ENCODE measurements at places on chromosomes 13 and 19.
A peak's percentile ranks its signal among the peaks of the same experiment; 100 is the strongest.

DNA sequence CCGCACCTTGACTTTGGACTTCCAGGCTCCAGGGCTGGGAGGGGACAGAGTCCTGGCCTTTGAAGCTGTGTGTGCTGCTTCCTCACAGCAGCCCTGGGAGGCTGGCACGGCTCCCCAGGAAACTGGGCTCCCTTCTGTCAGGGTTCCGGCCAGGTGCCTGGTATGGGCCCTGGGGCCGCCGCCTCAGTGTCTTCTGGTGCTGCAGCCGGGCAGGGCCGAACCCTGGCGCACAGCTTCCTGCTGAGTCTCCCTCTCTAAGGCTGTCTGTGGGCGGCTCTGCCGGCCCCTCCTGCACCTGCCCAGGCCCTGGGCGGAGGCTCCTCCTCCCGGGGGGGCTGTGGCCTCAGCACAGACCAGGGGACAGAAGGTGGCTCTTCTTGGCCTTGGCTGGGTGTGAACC is 32.4 kb downstream of the GPX4 start:
- no peak for DNase-seq

DNA sequence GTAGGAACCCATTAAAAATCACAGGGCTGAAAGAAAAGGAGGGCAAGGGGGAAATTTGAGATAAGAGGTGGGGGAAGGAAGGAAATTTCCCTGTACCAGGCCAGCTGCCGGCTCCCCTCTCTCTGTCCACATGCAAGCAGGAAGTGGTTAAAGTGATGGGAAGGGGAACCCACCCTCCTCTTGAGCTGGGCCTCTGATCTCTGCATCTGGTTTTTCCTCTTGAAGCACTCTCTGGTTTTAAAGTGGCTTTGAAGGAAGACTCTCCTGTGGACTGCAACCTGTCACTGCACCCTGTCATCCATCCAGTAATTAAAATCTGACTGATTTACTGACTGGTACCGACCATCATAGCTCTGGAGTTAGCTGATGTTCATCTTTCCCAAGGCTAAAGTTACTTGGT is 239.6 kb downstream of the TSHZ3 start:
- no peak for DNase-seq

DNA sequence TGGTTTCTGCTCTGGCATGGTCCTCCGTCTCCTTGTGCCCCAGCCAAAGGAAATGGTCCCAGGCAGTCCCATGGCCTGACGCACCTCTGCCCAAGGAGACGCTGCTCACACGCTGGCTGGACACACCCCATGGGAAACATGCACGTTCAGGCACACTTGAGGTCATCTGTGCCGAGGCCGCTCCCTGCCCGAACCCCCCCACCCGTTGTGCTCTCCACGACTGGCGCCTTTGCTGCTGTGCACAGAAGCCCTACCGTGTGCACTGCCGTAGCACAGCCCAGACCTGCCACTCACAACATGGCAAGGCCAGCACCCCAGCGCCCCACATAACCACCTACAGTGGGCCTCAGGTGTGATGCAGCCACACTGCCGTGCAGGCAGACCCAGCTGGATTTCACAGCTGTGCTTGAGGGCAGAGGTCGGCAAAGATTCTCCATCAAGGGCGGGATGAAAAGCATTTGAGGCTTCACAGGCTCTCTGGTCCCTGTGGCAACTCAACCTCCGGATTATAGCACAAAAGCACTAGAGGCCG is 65.7 kb downstream of the SPACA7 start:
- DNase-seq, result no peak

DNA sequence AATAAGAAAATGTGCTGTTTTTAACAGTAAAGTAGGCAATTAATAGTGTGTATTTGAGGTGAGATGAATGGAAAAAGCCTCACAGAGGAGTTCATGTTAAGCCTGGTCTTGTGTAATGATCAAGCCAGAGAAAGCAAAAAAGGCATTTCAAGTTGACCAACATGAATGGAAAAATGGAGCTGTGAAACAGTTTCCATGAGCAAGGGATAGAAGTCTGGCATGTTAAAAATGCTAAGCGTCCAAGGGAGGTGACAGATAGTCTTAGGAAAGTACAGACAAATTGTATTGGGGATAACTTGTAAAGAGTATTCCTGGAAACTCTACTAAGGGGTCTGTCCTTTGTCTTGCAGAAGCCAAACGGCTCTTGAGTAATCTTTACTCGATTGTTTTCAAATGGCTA is 506.8 kb upstream of the ATXN8OS start:
- DNase-seq, result no peak

GRCh38 chr19:44570984-44571684 is 41.7 kb upstream of the CEACAM20 start:
- DNase-seq, result peak; percentile 18

GRCh38 chr13:109211616-109212015 is 574.8 kb downstream of the IRS2 start:
- no peak for DNase-seq

Data from activated CD4-positive, alpha-beta T cell treated with anti-CD3 and anti-CD28 coated beads, Interleukin-2, amount 50 U/mL, for 4 hours (primary cell).